ENCODE measurements at places on chromosomes 2 and 18.

DNA sequence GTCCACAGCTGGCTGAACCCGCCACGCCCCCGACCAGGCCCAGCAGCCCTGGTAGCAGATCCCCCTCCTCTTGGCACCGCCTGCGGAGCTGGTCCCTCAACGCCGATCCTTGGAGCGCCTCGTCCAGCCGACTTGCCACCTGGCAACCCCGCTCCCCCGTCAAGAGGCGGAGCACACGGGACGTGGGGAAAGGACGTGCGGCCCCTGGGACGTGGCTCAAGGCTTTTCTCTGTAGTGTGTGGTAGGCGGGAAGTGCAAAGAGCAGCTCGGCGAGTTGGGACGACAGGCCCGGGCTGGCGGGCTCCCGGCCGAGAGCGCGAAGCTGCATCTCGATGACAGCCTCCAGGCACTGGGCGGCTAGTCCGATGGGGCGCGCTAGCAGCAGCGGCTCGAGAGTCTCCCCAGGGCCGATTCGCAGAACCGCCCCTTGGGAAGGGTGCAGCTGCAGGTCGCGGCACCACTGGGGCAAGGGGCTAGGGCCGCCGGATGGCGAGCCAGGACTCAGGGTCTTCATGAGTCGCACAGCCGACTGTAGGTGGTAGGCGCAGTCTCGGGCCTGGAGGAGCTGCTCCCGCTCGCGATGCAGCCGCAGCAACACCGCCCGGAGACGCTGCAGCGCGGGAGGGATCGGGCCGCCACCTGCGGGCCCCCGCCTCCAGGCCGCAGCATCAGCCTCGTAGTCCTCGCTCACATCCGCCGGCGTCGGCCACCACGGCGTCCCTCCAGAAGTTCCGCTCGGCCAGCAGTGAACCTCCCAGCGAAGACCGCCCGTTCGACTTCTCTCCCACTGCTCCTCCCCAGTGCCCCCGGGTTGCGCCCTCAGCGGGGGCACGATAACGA, 617 bp downstream of the CCDC142 start:
- no peak for DNase-seq

DNA sequence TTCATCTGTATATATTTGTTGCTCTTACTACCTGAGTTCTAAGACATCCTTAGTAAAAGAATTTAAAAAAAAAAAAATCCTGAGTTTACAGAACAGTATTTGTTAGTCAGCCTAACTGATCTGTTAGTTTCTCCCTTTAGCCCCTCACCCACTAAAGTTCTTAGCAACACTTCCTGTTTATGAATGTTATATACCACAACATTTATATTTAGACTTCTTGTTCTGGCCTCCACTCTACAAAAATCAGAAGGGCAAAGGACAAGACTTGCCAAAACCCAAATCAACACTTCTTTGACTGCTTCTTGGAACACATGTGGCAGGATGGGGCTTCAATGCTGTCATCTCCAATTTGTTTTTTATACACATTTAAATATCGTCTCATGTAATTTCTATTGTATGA, 71.1 kb downstream of the MGAT5 start:
- no peak for DNase-seq

DNA sequence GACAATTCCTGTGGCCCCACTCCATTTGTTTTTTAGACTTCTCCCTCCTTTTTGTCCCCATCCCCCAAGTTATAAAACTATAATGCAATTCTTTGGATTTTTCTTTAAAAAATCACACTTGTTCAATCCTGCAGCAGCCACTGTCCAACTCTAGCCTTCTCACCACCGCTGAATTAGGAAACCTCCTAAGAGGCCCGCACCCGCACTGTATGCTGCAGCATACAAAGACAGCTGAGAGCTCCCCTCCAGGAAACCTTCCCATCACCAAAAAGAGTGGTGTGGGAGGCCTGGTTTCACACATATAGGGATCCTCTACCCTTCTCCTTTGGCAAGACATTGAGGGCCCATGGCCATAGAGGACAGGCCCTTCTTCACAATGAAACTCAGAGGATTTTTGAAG, 2.9 kb downstream of the PCGF1 start:
- no peak for DNase-seq

GRCh38 chr2:230449901-230450467, 34.0 kb downstream of the SP100 start:
- DNase-seq, result no peak

DNA sequence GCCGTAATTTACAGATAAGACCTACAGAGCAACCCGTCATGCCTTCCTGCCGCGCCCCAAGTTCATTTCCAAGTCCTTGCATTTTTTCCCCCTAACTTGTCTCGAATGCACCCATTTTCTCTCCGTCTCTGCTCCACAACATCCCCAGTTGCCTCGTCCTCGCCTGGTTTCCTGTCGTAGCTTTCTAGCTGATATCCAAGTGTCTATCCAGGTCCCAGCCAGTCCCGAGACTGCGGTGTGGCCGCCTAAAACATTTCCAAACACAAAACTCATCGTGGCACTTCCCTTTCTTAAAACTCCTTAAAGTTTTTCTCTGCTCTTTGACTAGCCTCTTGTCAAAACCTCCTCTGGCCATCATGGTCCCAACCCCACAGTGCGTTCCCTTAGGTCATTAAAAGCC, 1.2 kb upstream of the BARD1 start:
- DNase-seq, result no peak

DNA sequence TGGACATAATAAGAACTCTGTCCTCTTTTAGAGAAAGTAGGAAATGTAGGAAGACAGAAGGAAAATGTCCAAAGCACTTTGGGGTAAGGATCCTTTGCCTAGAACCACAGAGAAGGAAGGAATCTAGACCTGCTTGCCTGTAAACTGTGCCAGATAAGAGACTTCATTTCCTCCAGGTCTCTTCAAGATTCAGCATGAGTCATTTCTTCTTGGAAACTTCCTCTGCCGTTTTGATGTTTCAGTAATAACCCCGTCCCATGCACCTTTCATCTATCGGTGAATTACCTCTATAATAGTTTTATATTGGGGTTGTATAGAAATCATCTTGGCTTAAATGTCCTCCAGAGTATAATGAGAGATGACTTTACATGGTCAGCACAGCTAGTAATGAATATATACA, 63.2 kb upstream of the LRATD1 start:
- DNase-seq, result no peak

DNA sequence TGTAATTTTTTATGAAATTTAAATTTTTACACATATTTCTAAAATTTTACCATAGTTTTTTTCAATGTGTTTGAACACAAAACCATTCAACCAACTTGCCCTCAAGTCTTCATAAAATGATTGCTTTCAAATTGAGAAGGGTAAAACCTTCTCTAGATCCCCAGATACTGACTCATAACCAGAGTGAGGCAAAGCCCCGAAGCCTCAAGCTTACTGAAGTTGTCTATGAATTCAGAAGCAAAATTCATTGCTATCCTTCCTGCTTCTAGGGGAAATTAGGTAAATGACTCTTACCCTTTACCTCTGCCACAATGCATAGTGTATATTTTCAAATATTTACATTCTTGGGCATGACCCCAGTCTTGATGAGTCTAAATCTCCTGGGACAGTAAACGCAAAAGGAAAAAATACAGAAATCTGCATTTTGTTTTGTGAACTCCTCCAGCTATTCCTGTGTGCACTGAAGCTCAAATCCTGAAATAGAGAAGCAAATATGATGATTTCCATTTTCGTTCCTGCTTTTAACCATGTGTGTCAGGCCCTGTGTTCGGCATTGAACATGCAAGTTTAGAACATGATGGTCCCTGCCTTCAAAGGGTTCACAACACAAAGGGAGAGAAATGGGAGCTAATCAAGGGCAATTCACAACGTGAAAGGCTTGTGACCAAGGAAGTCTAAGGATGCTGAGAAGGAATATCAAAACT, 246.3 kb downstream of the SUCLG1 start:
- DNase-seq, result no peak

DNA sequence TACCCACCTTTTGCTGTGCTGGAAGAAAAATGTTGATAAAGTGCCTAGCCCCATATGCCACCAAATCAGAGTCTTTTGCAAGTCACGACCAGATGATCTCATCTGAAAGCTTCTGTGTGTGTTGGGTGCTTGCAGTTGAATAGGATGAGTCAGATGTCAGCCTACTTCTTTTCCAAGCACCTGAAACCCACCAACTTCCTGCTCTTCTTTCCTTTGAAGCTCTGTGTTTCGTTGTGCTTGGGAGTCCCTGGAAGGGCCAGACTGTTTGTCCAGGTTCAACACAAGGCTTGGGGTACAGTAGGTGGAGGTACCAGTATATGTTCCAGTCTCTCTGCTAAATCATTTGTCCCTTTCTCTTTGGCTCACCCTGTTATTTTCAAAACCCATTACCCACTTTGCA, 36.8 kb upstream of the LCLAT1 start:
- DNase-seq, result no peak

- no peak for DNase-seq
Observed at GRCh38 chr2:237431372-237431771, 17.4 kb upstream of the COL6A3 start.

DNA sequence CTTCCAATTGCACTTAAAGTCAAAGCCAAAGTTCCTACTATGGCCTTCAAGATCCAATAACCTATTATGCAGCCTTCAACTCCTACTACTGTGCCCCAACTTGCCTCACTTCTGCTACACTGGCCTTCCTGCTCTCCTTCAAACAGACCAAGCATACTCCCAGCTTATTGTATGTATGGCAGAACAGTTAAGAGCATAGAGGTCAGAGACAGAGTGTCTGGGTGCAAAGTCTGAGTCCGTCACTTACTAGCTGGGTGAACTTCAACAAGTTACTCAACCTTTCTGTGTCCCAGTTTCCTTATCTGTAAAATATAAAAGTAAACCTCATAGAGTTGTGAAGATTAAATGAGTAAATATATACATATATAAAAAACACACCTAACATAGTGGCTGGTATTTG, 37.2 kb downstream of the YES1 start:
- no peak for DNase-seq

GRCh38 chr2:75309596-75310463, 110.5 kb upstream of the TACR1 start:
- DNase-seq, result no peak

DNA sequence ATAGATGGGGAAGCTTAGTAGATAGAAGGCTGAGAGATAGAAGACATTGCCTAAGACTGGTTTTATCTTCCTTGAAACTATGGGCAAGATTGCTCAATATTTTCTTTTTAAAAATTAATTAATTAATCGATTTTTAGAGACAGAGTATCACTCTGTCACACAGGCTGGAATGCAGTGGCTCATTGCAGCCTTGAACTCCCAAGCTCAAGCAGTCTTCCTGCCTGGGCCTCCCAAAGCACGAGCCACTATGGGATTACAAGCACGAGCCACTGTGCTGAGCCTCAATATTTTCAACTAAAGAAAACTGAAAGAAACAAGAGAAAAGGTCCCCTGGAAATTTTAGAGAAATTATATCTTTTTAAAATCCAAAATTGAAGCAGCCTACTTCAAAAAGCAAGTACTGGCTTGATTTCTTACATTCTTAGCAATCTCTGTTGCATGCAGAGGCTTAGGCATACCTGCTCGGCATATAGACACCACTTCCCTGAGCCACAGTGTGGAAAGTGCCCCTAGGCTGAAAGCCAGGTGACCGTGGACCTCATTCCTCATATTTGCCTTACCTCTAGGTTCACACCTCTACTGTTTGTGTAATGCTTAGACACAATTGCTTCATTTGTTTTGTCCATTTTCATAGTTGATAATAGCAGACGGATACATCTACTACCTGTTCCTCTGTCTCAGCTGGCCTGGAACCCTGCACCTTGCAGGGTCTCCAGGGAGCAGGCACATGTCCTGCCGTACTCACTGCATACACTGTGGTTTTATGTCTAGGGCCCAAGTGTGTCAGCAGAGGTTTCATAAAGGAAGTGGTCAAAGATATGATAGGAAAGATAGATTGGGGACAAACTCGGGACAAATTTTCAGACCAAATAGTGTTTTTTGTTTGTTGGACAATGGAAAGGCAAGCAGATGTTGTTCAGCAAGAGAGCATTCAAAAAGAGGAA, 166.5 kb upstream of the ALPP start:
- no peak for DNase-seq

GRCh38 chr2:227671170-227671905, 4.7 kb downstream of the SCYGR5 start:
- DNase-seq, result no peak

- DNase-seq, result no peak
Observed at GRCh38 chr2:203806761-203807160, 60.8 kb upstream of the CTLA4 start.

- no peak for DNase-seq
Observed at GRCh38 chr2:56132138-56132537, 51.7 kb upstream of the CCDC85A start.

GRCh38 chr2:168853471-168853870, 36.8 kb downstream of the SPC25 start:
- DNase-seq, result no peak

DNA sequence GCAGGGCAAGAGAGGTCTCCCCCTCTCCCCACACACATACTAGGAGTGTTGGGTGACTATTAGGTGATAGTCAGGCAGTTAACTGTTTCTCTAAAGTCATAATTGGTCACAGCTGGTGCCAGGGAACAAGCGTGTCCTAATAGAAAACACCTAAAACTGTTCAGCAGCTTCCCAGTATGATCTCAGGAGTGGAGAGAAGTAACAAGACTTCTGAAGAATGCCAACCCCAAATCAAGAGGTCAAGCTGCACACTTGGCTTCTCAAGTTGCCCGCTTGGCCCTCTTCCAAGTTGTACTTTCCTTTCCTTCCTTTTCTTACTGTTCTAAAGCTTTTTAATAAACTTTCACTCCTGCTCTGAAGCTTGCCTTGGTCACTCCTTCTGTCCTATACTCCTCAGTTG, 22.4 kb upstream of the STAT1 start:
- no peak for DNase-seq

GRCh38 chr18:4232656-4233055, 222.5 kb downstream of the DLGAP1 start:
- no peak for DNase-seq

- DNase-seq, result no peak
Observed at GRCh38 chr2:127605691-127606263, 40.2 kb upstream of the GPR17 start.

- DNase-seq, result no peak
Observed at GRCh38 chr2:168934826-168935225, 33.7 kb downstream of the G6PC2 start.

DNA sequence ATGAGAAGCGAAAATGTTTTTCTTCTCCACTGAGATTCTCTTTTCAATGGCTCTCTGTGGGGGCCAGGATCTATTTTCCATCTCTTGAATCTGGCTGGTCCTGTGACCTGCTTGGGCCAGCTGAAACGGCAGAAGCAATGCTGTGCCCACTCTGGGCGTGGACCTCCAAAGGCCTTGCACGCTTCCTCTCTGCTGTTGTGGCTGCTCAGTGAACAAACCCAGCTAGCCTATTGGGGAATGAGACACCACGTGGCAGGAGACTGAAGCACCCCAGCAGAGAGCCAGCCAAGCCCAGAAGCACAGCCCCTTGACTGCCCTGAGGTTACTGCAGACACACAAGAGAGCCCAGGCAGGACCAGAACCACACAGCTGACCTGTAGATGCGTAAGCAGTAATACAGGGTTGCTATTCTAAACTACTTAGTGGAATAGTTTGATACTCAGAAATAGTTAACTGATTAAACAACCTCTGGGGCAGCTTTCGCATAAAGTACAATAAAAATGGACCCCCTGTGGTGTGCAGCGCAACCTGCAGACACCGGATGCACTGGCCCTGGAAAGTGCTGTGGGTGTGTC, 221.7 kb upstream of the SH3BP4 start:
- DNase-seq, result no peak

- no peak for DNase-seq
Observed at GRCh38 chr2:184370954-184371353, 227.4 kb upstream of the ZNF804A start.

All from stimulated activated CD8-positive, alpha-beta memory T cell treated with anti-CD3 and anti-CD28 coated beads, Interleukin-7, amount 100 ng/mL, for 1 hour (primary cell).